Stimulated activated memory B cell treated with anti-CD40 and anti-IgM and Interleukin-4, amounts not matched to agents 10 μg/mL and 1 μg/mL and 100 μg/mL, for 72 hours (primary cell): ENCODE measurements at places on chromosomes 7 and 10.

GRCh38 chr7:37399876-37400421 lies 48.7 kb downstream of the ELMO1 start:
- ATAC-seq, result no peak

DNA sequence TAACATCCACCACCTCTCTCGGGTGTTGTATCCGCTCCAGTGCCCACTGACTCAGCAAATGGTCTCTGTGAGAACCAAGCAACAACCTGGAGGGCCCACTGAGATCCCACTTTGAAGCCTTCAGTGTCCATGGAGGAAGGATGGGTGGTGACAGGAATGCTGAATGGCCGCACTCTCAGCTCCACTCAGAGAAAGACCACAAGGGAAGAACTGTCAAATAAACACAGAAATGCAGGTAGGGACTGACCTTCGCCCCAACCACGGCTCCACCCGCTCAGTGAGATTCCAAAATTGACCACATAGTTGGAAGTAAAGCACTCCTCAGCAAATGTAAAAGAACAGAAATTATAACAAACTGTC lies 65.8 kb downstream of the VIPR2 start:
- no peak for ATAC-seq

GRCh38 chr7:73451780-73452398 lies 18.3 kb downstream of the FZD9 start:
- peak; percentile 59 for ATAC-seq

DNA sequence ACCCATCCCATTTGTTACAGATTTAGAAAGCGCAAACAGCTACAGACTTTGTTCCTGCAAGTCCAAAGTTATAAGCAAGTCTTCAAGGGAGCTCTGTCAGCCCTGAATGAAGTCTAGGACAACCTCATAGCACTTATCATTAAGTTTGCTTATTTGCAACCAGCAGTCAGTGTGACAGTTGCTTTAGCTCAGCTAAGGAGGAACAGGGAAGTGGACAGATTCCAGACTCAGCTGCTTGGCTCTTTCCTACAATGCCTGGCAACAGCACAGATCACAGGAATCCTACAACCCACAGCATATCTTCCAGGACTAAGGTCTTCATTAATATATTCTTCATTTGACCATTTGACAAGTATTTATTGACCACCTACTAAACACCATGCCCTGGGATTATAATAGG lies 17.4 kb upstream of the KIF5B start:
- no peak for ATAC-seq

DNA sequence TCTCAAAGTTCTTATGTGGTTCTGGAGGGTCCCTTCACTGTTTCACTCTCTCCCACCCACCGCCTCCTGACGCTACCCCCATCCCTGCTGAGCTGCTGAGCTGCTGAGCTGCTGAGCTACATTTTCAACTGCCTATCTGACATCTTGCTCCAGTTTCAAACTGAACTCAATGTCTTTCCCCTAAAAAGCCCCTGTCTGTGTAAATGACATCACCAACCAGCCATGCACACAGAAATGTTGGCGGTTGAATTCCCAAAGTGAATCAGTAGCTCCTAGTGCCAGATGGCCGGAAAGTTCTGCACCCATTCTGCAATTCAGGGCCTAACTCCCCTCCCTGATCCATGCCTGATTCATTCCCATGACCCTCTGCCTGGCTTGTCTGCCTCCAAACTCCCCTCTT lies 71.2 kb downstream of the WNT2 start:
- ATAC-seq, result peak; percentile 59

GRCh38 chr7:40805361-40805760 lies 670.6 kb downstream of the SUGCT start:
- ATAC-seq, result peak; percentile 36

DNA sequence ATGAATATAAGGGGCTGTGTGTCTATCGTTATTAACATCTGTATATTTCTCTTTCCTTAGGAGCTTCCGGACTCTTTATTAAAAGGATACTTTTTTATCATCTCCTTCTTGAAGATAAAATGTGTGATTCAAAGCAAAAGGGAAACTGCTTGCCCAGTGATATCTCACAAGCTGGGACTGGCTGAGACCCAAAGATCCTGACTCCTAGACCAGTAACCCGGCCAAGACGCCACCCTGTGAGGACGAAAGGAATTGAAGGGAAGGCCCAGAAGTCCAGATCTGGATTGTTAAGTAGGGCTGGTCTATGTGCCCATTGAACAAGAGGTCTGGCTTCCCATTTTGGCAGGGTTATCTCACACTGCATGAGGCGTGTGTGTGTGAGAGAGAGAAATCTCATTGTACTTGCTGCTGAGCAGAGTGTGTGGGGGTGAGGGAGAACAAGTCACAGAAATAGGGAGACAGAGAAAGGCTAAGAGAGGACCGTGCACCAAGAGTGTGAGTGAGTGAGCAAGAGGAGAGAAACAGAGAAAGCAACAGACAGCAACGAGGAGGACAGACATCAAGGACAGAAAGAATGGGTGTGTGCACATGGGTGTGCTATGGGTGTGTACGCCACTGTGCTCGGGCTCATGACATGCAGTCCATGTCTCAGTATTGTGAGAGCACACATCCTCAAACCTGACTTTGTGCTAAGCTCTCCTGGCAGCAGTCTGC lies 75.4 kb downstream of the PLXNA4 start:
- ATAC-seq, result no peak

DNA sequence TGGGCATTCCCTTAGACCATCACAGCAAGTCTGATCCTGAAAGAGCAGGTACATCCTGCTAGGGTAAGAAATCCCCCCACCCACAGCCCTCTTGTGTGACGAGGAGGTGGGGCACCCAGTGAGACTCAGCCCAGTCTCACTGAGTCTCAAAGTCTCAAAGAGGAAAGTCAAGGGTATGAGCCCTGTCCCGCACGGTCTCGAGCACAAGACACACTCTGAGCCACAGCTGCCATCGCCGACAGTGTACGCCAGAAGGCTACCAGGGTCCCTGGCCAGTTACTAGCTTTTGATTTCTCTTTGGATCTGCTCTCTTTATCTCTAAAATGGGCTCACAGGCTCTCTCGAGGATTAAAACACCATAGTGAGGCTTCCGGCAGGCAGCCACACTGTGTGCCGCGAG lies 190.2 kb downstream of the TNS3 start:
- no peak for ATAC-seq

GRCh38 chr10:79399223-79399831 lies 46.1 kb downstream of the ZCCHC24 start:
- ATAC-seq, result peak; percentile 16

GRCh38 chr7:108071551-108071950 lies 58.6 kb downstream of the LAMB4 start:
- ATAC-seq, result no peak

GRCh38 chr7:101486433-101487104 lies 123.9 kb downstream of the COL26A1 start:
- no peak for ATAC-seq

- peak; percentile 14 for ATAC-seq
Observed at GRCh38 chr7:142477079-142477651, 219.3 kb upstream of the PRSS58 start.

DNA sequence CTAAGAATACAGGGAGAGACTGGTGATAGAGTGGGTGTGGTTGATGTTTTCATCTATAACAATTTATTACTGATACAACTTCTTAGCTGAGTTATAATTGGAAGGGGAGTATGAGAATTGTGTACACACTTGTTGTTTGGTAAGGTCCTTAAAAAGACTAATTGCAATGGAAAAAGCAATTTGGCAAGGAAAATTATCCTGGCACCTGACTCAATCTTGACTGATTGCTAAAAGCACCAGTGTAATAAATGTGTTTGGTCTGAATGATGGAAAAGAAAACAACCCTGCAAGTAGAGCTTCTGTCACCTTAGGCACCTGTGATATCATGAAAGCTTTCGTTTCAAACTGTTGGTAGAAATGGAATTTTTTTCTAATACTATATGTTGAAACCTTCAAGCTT lies 6.7 kb upstream of the GSDME start:
- no peak for ATAC-seq

- no peak for ATAC-seq
Observed at GRCh38 chr7:115851291-115851690, 179.3 kb downstream of the TFEC start.

DNA sequence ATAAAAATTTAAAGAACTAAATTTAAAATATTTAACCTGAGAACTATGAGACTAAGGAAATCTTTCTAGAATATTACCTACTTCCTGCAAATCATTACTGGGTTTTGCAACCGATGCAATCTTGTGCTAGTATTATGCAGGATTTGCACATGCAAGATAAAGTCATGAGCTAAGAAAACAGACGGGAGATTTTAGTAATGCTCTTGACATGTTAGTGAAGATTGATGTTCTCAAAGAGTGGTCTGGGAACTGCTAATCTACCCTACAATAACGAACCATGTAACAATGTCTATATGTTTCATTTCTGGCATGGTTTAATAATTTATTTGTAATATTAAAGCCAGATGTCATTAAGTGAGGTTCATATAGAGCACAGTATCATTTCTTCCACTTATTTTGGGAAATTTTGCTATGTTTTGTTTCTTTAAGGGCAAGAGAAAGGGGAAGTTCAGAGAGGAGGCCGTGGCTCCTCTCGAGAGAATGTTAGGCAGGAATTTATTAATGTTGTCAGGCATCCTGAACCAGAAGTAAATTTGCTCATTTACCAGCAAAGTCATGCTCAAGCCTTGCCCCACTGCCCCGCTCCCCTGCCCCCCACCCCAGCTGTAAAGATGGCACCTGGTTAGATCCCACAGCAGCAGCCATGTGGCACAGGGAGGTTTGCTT lies 22.8 kb downstream of the LRRC17 start:
- ATAC-seq, result no peak

GRCh38 chr10:69075431-69075830 lies 12.5 kb upstream of the SRGN start:
- ATAC-seq, result no peak

- ATAC-seq, result no peak
Observed at GRCh38 chr7:147915781-147916180, 674.8 kb upstream of the C7orf33 start.

DNA sequence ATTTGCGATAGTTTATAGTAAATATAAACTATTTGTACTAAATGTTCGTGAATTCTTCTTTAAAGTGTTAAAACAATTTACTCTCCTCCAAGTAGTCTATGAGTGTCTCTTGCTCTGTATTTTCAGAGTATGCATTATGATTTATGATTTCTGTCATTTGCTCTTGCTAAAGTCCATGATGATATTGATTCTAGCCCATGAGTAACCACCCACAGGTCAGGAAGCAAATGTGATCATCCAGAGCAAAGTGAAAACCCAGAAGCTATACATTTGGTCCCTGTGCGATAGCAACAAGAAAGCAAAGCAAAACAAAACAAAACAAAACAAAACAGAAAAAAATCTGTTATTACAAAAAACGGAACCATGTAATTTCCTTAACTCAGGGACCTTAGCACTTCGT lies 225.9 kb downstream of the HDAC9 start:
- ATAC-seq, result no peak

GRCh38 chr10:122054048-122055025 lies 65.4 kb downstream of the TACC2 start:
- ATAC-seq, result no peak

DNA sequence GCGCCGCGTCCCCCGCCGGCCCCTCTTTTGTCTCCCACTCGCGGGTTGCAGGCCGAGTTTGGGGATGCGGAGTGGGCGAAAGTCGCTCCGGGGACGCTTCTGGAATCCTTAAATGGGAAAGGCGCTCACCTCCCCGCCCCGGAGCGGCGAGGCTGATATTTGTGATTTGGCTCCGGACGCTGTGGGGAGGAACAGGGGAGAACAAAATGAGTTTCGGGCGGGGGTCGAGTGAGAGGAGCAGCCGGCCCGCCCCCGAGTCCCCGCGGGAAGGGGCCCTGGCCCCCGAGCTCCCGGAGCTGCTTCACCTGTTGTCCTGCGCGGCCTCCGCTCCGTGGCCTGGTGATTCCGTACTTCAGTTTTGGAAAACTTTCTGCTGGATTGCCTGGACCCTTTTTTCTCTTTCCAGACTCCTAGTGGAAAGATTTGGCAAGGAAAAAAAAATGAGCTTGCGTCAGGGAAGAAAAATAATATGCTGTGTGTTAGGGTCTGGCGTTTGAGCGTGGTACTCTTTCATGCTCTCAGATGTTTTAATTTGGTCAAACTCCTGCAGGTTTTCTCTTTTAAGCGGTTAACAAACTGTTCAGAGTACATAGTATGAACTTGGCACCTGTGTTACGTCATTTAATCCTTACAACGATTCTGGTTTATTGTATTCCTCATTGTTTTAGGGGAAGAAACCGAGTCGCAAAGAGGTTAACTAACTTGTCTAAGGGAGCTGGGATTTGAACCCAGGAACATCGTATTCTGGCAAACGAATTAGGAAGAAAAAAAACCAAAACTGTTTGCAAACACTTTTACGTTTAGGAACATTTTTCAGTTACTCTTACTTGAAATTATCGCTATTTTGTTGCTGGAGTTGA lies 924 bp downstream of the BMPR1A start:
- no peak for ATAC-seq

- ATAC-seq, result peak; percentile 62
Observed at GRCh38 chr7:142516038-142516501, 233.2 kb upstream of the PRSS1 start.

DNA sequence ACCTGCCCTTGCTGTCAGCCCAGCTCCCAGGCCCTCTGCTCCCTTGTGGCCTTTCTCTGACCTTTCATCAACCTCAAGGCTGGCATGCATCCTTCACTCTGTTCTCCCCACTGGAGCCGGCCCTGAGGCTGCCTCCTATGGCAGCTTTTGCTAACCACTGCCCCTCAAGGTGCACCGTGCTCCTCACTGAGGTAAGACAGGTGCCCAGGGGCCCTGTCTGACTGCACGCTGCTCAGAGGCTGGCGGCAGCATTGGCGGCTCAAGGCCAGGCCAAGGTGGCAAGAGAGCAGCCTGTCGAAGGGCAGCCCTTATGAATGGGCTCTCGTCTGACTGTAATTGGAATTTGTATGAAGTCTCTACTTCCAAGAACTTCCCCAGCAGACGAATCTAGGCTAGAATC lies 172.6 kb downstream of the ZNF248 start:
- ATAC-seq, result no peak

- no peak for ATAC-seq
Observed at GRCh38 chr7:40165216-40165615, 30.4 kb downstream of the SUGCT start.

DNA sequence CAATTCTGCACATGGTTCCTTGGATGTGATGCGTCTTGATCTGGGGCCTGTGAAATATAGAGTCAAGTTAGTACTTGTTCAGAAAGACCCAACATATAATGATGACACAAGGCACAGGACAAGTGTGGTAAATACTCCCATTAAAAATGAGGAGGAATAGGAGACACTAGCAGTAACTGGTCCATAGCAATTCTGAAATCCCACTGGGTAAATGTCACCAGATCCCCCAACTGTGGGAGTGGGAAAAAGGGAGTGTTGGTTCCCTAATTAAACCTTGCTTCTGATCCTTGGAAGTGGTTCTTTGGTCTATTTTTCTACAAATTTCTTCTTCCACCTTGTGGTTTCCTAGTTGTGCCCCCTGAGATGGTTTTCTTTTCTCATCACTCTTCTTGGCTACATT lies 62.5 kb upstream of the NRP1 start:
- ATAC-seq, result no peak

DNA sequence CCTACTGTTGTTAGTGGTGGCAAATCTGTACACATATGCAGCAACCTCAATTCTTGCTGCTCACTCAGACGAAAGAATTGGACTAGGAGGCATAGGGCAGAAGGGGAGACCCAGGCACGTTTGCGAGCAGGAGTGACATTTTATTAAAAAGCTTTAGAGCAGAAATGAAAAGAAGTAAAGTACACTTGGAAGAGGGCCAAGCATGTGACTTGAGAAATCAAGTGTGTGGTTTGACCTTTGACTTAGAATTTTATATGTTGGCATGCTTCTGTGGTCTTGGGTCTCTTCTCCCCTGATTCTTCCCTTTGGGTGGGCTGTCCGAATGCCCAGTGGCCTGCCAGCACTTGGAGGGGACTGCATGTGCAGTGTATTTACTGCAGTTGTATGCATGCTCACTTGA lies 205.5 kb upstream of the SEMA3D start:
- ATAC-seq, result no peak

GRCh38 chr10:99682032-99682431 lies 22.7 kb downstream of the ENTPD7 start:
- ATAC-seq, result no peak
